ENCODE measurements at places on chromosomes 4 and X.

GRCh38 chrX:138986235-138986634 is 274.7 kb upstream of the FGF13 start:
- no peak for DNase-seq

DNA sequence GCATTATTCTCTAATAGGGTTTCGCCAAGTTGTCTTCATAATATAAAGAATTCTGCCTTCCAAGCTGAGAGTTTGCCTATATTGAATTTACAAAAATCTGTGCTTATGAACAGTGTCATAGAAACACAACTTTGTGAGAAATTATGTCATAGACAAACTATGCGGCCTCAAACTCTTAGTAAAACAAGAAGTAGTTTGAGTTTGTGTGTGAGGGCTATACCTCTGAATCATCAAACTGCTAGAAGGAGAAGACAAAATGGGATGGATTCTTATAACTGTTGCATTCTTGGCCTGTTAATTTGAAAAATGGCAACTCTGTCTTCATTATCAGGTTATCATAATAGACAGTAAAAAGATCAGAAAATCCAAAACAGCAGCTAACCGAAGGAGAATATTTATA is 46.1 kb upstream of the NAP1L5 start:
- DNase-seq: no peak

GRCh38 chrX:136306182-136306581 is 5.4 kb downstream of the ADGRG4 start:
- DNase-seq: no peak

DNA sequence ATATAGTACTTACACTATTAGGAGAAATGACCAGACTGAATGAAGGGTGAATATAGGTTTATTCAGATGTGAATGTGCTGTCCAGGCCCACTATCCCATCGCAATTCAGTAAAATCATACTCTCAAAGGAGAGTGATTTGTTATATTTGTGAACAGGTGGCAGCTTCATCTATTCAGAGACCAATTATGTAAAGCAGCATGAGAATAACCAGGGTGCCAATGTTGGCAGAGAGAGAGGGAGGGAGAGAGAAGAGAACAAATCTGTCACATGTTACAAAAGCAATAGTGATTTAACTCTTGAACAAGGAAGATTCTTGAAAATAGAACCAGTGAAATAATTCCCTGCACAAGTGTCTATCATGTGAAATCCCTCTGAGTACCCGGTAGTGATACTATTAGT is 38.9 kb upstream of the TLL1 start:
- no peak for DNase-seq

DNA sequence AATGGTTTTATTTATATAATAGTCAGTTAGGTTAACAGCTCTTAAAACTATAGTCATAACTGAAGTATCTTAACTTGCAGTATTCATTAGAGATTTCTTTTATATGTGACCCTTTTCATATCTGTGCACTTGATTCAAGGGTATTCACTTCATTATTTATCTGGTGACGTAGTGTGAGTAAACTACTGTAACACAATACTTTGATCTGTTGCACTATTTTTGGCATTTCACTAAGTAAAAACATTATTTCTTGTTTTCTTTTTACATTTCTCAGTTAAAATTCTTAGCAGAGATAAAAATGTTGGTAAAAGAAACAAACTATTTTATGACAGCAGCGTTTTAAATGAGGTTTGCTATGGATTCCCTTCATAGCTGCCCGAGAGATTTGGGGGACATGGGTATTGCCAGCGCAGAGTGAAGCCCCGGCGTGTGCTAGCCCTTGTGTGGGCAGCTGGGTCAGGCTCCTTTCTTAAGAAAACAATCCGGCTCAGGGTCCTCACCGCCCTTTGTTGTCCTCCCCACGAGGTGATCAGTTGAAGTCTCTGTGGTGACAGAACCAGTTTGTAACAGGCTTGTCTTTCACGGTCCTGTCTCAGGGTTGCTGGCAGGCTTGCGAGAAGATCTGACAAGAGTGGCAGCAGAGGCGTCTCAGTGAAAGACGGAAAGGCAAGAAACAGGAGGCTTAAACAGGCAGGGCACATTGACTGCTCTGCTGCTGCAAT is 293.4 kb downstream of the BMPR1B start:
- no peak for DNase-seq

- DNase-seq: no peak
These were observed 12.2 kb downstream of the ASMTL start for GRCh38 chrX:1440506-1440905.

DNA sequence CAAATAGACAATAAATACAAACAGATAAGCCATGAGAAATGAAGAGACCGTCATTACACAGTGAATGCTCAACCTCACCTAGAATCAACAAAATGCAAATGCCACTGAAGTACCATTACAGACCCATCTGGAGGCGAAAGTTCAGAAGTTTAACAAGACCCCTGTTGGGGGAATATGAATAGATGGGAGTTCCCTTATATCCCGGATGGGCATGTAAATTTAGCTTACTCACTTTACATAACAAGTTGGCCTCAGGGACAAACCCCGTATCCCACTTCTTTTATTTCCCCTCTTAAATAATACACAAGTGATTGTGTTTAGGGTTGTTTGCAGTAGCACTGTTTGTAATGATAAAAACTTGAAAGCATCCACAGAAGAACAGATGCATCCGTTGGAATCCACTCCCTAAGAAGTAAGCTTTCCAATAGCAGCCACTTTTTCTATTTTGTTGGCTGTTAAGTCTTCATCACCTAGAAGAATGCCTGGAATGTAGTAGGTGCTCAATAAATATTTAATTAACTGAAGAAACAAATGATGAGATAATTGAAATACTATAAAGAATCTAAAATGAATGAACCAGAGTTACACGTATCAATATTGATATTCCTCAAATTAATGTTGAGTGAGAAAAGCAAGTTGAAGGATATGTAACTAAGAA is 1076.3 kb upstream of the TENM3 start:
- no peak for DNase-seq

DNA sequence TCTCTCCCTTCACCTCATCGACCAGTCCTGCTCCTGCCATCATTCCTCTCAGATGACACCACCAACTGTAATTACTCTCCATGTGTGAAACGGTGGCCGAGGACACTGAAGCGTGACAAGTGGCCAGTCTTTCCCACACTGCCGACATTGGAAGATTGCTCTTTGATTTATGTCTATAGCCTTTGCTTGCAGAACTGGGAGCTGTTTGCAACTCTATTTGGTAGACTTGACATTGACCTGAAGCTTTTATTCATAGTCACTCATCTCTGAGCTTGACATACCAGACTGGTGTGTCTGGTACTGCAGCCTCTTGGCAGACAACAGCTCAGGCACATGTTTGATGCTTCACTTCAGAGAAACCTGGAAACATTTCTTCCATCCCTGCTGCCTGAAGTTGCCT is 121.8 kb upstream of the GALNT7 start:
- DNase-seq: no peak

DNA sequence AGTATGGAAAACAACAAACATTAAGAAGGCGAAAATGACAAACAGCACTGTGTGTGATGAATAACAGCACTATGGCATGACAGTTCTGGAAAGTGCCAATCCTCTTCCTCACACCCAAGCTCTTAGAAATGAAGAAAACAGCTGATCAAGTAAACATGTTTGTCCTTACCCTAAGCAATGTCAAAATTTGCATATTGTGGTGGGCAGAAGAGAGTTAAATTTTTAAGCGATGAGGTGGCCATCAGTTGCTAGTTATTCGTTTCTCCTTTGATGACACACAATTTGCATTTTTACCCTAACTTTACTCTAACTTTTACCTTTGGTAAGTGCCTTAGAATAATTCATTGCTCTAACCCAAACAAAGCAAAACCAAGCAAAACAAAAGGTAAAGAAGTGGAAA is 8.8 kb downstream of the PROM1 start:
- no peak for DNase-seq

- no peak for DNase-seq
These were observed 12.1 kb upstream of the CLCN5 start for GRCh38 chrX:49910344-49910743.

DNA sequence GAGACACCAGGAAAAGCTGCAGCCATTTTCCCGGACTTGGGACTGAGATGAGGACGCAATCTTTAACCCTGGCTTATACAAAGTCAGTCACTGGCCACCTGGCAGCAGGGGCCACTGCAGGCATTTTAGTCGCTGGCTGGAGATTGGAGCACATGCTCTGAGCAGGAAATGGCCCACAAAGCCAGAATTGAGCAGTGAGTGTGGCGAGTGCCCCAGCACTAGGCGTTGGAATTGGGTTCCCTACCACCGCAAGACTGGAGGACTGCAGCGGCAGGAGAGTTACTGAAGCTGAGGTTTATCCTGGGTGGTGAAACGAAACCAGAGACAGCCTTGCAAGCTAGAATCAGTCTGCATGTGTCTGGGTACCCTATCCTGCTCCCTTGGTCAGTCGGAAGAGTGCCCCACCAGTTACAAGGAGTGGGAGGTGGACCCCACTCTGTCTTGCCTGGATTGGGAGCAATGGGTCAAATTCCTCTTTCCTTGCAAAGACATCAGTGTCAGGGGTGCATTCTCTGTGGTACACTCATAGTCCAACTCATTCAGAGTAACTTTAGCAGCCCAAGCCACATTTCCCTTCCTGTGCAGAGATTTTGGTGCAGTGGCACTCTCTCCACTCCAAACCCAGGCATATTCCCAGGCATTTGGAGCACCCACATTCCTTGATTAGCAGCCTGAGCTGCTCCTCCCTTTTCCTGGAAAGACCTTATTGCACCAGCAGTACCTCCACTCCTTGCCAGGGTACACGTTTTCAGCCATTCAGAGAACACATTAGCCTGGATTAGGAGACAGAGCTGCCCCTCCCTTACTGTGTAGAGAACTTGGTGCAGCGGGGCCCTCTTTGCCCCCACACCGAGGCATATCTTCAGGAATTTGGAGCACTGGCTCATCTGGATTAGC is 36.7 kb upstream of the PLK4 start:
- DNase-seq: no peak

DNA sequence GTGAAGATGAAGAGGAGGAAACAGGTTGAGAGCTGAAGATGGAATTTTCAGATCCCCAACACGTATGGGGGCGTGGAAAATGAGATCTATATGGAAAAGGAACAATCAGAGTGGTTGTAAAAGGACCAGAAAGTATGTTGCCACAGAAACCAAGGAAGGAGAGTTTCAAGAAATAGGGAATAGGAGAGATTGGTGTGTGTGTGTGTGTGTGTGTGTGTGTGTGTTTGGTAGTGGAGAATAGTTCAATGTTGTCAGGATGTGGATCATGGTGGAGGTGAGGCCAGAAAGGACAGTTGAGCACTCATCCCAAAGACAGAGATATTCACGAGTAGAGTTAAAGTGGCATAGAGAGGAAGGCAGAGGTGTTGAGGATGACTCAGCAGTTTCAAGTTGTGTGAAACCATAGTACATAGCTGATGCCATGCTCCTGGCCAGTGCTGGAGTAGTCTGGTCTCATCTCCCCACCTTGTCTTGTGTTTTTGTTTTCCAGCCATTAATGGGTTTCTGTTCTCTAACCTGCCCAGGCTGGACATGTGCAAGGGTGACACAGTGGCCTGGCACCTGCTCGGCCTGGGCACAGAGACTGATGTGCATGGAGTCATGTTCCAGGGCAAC is 36.1 kb downstream of the HEPH start:
- no peak for DNase-seq

- DNase-seq: no peak
These were observed 28.7 kb upstream of the CABS1 start for GRCh38 chr4:70306076-70306475.

GRCh38 chrX:15744181-15744867 is 6.3 kb downstream of the CA5B start:
- no peak for DNase-seq

- DNase-seq: no peak
These were observed 98.3 kb downstream of the ITM2A start for GRCh38 chrX:79268788-79269187.

- DNase-seq: no peak
These were observed 38.1 kb upstream of the PDE5A start for GRCh38 chr4:119666653-119667091.

- DNase-seq: no peak
These were observed 15.3 kb downstream of the PDK3 start for GRCh38 chrX:24480400-24480865.

- DNase-seq: no peak
These were observed 78.1 kb downstream of the QDPR start for GRCh38 chr4:17433827-17434226.
